B cell (primary cell): ENCODE measurements at places on chromosomes 12 and 14. TPM values are rescaled to one million over a fixed set of nuclear protein-coding genes. Genes with fewer than 3 reads are reported as not detected.

DNA sequence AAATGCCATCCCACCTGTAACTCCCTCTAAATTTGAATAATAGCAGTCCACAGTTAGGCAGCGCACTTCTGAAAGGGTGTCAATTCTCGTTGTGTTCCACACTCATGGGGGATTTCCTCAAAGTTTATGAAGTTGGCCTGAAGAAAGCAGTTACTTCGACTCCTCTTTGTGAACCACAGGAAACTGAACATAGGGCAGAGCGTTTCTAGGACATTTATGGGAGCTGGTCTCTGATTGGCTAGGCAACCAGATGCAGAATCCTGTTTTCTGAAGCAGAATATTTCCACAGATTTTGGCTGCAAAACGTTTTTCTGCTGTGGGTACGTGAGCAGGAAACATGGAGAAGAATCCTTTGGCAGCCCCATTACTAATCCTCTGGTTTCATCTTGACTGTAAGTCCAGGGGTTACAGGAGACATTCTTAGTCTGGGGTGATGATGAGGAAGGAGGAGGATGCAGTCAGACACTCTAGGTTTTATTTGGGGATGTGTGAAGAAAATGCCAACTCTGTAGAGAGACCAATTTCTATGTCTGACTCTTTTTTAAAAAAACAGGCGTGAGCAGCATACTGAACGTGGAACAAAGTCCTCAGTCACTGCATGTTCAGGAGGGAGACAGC lies 431.5 kb upstream of the OR4E1 start:
- no peak overlapping the region for H3K27ac ChIP-seq
- no peak overlapping the region for H3K4me3 ChIP-seq
- DNase-seq = no peak
- peaks cover 7% of the 10 kb centered on the region for H3K27me3 ChIP-seq
- H3K36me3 ChIP-seq = no peaks in the 10 kb centered on the region

DNA sequence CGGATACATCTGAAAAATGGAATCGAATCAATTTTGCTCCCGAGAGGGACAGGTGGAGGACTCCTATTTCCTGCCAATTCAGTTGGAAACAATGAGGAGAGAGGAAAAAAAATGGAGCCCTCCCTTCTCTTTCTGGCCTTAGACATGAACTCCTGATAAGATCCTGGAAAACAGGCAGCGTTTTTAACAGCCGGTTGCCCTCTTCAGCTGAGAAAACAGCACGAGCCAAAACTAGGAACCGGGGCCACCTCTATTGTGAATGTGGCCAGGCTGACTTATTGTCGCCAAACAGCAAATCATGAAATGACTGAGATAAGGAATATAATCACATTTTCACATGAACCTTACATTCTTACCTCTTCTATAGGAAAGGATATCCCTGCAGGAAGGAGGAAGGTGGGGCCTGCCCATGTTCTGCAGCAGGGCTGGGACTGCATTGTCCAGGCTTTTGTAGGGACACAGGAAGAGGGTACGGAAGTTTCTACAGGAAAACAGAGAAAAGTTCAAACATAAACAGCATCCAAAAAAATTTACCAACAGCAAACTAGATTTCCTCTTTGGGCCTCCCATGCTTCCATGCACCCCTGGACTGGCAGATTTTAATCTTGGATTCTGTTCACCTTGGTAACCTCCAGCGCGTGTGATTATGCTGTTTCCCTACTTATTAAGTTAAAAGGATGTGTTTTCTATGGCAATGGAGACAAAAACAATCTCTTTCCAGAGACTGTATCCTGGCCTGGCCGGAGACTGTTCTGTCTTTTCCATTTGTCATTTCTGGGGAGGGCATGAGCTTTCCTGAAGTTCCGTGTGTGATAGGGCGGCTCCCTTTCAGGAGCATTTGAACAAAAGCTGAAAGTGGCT lies 29.0 kb upstream of the ELK3 start:
- peaks cover under 1% of the 10 kb centered on the region for H3K4me1 ChIP-seq
- H3K4me3 ChIP-seq = no peak overlapping the region
- no peak for DNase-seq
- H3K36me3 ChIP-seq = no peaks in the 10 kb centered on the region
- no peaks in the 10 kb centered on the region for H3K27me3 ChIP-seq

DNA sequence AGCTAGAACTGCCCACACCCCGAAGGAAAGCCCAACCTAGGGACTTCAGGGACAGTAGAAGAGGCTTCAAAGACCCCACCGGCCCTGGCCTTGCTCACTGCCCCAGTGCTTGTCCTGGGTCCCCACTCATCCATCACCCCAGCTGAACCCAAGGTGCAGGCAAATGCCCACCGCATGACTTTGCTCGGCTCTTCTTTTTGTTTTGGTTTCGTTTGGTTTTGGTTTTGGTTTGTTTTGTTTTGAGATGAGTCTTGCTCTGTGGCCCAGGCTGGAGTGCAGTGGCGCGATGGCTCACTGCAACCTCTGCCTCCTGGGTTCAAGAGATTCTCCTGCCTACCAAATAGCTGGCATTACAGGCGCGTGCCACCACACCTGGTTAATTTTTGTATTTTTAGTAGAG lies 9.0 kb downstream of the CCDC85C start:
- H3K27me3 ChIP-seq = no peaks in the 10 kb centered on the region
- H3K4me1 ChIP-seq = no peaks in the 10 kb centered on the region
- peak; percentile 27 for DNase-seq
- H3K36me3 ChIP-seq = no peaks in the 10 kb centered on the region
- H3K4me3 ChIP-seq = no peak overlapping the region

DNA sequence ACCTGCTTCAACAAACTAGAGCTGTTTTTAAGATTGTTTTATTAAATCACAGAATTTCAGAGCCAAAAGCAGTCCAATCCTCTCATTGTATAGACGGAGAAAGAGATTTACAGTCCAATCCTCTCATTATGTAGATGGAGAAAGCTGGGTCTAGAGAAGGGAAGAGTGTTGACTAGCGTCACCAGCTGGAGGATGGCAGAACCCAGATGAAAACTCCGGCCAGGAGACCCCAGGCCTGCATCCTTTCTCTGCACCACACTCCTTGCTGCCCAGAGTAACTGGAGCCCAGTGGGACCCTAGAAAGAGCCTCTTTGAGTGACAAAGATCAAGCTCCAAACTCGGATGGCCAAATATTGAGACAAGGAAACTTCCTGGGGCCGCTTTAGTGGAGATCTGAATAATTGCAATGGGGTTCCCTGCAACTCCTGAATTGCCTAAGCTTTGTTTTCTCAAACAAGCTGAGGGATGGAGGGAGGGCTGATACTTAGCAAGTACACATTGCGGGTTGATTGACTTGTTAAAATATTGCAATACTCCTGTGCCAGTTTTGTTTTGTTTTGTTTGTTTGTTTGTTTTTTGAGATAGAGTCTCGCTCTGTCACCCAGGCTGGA lies 12.5 kb downstream of the AMDHD1 start:
- DNase-seq = no peak
- H3K27me3 ChIP-seq = peaks cover 4% of the 10 kb centered on the region
- no peak overlapping the region for H3K4me3 ChIP-seq
- no peaks in the 10 kb centered on the region for H3K4me1 ChIP-seq

- H3K27ac ChIP-seq = no peak overlapping the region
- no peaks in the 10 kb centered on the region for H3K36me3 ChIP-seq
- H3K27me3 ChIP-seq = no peaks in the 10 kb centered on the region
- DNase-seq = no peak
- no peak overlapping the region for H3K4me3 ChIP-seq
Measured at GRCh38 chr14:56813143-56813551, 2.9 kb upstream of the OTX2 start.

GRCh38 chr12:78929075-78929418 lies 64.5 kb downstream of the SYT1 start:
- no peaks in the 10 kb centered on the region for H3K4me1 ChIP-seq
- no peak overlapping the region for H3K4me3 ChIP-seq
- no peaks in the 10 kb centered on the region for H3K36me3 ChIP-seq
- no peak for DNase-seq

DNA sequence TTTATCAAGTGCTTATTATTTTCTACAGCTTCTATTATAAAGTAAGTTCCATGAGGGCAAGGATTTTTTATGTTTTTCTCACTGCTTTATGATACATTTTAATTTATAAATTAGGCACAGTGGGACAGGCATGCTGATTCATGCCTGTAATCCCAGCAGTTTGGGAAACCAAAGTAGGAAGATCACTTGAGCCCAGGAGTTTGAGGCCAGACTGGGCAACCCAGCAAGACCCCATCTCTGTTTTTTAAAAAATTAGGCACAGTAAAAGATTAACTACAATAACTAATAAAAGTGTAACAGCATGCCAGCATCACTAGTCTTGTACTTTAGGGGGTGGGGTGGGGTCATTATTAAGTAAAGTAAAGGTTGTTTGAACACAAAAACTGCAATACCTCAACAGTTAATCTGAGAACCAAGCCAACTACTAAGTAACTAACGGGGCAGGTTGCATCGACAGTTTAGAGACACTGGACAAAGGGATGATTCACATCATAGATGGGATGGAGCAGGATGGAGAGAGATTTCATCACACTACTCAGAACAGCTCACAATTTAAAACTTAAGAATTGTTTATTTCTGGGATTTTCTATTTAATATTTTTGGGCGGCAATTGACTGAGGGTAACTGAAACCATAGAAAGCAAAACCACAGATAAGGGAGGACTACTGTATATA lies 119.5 kb downstream of the PLEKHA5 start:
- no peaks in the 10 kb centered on the region for H3K27me3 ChIP-seq
- H3K27ac ChIP-seq = no peak overlapping the region
- H3K4me3 ChIP-seq = no peak overlapping the region
- no peaks in the 10 kb centered on the region for H3K36me3 ChIP-seq
- DNase-seq = no peak

- DNase-seq = no peak
- no peaks in the 10 kb centered on the region for H3K27me3 ChIP-seq
- no peak overlapping the region for H3K27ac ChIP-seq
- no peaks in the 10 kb centered on the region for H3K4me1 ChIP-seq
- no peak overlapping the region for H3K4me3 ChIP-seq
Measured at GRCh38 chr12:29463198-29463597, 34.3 kb downstream of the OVCH1 start.

DNA sequence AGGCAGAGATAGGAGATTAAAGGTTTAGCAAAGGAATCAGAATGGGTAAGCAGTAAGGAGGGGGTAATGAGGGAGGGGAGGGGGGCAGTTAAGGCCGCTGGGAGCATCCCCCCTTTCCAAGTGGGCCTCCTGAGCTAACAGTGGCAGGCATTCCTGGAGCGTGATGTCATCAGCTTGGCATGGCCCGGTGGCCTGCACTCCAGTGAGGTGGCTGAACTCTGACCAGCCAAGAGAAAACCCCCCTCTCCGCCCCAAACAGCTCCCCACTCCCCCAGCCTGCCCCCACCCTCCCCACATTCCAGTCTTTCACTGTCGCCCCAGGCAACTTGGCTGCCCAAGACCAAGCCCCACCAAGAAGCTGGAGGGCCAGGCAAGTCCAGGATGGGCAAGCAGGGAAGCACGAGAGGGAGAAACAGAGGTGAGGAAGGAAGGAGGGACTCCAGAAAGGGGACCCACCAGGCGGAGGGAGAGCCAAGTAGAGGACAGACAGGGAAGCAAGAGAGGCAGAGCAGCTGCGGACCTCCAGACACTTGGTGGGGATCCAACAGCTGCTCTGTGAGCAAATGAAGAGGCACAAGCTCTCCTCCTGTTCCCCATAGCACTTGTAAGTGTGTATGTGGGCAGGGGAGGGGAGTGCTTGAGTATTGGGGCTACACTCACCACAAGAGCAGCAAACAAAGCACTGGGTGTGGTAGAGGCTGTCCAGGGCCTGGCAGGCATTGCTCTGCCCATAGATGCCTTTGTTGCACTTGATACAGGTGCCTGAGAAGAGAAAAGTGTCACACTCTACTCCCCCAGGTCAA lies 4.5 kb downstream of the AJUBA start:
- peaks cover 31% of the 10 kb centered on the region for H3K4me1 ChIP-seq
- no peaks in the 10 kb centered on the region for H3K36me3 ChIP-seq
- H3K4me3 ChIP-seq = no peak overlapping the region
- DNase-seq = no peak

DNA sequence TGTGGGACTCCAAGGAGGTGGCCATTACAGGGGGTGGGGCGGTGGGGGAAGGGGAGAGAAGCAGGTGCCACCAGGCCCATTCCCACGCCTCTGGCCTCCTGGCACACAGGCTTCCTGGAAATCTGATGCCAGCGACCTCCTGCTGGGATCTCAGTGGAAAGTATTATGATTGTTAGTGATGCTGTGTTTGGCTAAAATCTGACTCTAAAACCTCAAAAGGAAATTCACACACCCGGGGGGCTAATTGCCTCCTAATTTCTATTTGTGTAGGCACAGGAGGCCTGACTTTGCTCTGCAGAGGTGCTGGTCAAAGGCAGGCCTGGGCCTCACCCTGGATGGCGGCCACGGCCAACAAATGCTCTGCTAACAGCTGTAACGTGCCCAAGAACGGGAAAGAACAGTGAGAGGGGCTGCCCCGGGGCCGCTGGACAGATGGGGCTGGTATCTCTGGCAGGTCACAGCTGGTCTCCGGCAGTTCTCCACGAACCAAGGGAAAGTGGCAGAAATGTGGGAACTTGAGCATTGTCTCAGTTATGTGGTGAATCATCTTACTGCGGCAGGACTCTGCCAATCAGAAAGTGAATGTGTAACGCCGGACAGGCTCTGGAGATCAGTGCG lies 14.3 kb downstream of the FAM181A start:
- H3K27ac ChIP-seq = no peak overlapping the region
- H3K4me3 ChIP-seq = no peak overlapping the region
- no peaks in the 10 kb centered on the region for H3K36me3 ChIP-seq
- H3K4me1 ChIP-seq = peaks cover 11% of the 10 kb centered on the region
- H3K27me3 ChIP-seq = no peaks in the 10 kb centered on the region

DNA sequence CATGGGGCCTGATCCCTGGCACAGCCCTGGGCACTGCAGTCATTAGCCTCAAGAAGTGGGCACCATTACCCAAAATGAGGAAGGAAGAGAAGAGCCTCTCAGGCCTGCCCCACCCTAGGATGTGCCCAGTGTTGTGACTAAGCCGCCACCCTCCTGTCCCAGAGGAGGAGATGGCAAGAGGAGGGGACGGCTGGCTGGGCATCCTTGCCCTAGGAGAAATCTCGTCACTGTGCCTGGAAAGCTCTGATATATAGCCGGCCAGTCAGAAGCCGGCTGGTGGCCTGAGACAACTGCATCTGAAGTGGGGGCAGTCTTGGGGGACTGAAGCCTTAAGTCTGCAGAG lies 115.2 kb downstream of the LGMN start:
- no peaks in the 10 kb centered on the region for H3K27me3 ChIP-seq
- peaks cover 33% of the 10 kb centered on the region for H3K4me1 ChIP-seq
- H3K27ac ChIP-seq = no peak overlapping the region

DNA sequence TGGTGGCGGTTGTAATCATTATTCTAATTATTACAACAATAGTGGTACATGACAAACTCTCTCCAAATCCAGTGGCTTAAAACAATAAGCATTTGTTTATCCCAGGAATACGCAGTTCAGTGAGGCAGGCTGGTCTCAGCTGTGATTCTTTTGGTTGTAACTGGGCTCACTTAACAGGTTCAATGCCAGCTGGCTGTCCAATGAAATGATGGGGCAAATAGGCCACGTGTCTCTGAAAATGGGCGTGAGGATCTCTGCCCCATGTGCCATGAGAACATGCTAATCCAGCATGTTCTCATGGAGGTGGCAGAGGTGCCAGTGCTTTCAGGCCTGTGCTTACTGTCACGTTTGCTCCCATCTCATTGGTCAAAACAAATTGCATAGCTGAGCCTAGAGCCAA lies 73.1 kb upstream of the CLMN start:
- DNase-seq = no peak
- no peaks in the 10 kb centered on the region for H3K36me3 ChIP-seq
- H3K4me1 ChIP-seq = peaks cover 26% of the 10 kb centered on the region
- no peak overlapping the region for H3K27ac ChIP-seq

ZBTB39 gene
- total RNA-seq = 13.9 and 15.6 TPM in 2 replicates

SRRM4 gene
- not detected in 2 replicates for total RNA-seq
